CD8-positive, alpha-beta memory T cell (primary cell): ENCODE measurements at places on chromosomes 7 and 10. TPM values are rescaled to one million over a fixed set of nuclear protein-coding genes. Genes with fewer than 3 reads are reported as not detected.

DNA sequence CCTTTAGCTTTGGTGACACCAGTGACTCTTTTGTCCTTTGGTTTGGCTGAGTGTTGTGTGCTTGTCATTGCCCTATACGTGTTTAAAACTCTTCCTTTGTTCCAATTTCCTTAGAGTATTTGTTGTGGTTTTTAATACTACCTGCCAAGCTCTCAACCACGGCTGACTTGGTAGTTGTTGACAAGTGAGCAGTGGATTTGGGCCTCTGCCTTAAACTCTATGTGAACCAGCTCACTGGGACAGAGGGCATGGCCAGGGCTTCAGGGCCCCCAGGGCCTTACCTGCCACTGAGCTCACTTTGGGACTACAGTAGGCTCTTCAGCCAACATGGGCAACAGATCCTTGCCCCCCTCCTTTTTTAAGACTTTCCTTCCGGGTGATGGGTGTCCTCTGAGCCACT lies 9.6 kb upstream of the DMBT1 start:
- no peak for DNase-seq

- DNase-seq, result no peak
Observed at GRCh38 chr7:47392241-47392759, 189.6 kb downstream of the TNS3 start.

- no peak for DNase-seq
Observed at GRCh38 chr7:20958572-20958971, 171.9 kb upstream of the SP8 start.

DNA sequence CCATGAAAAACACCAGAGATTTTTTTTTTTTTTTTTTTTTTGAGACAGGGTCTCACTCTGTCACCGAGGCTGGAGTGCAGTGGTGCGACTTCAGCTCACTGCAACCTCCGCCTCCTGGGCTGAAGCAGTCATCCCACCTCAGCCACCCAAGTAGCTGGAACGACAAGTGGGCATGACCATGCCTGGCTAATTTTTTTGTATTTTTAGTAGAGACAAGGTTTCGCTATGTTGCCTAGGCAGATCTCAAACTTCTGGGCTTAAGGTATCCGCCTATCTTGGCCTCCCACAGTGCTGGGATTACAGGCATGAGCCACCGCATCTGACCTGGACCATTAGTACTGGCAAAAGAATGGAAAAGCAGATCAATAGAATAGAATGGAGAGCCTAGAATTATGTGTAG lies 59.0 kb upstream of the LRRN3 start:
- no peak for DNase-seq

DNA sequence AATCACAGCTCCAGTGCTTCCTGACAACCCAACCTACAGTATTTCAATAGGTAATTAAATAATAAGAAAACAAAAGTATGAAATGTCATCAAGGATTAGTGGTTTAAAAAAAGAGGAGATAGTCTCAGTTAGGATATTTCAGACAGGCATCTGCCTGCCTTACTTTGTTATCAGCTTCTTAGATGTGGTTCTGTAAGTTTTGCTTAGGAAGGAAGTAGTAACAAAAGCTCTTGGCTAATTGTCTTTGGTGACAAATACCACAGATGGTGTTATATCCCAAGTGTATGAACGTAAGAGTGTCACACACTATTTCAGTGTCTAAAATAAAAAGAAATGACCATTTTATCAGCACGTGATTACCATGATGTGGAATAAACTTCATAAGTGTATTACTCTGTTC lies 9.8 kb upstream of the ACTA2 start:
- peak; percentile 13 for DNase-seq

RNF32 gene
- polyA plus RNA-seq, result 0.40 TPM

HECW1 gene
- not detected for polyA plus RNA-seq
